CD4-positive, alpha-beta T cell treated with Interleukin-10 for 1 hour (primary cell): ENCODE measurements at places on chromosomes 1 and 21.

GRCh38 chr1:84688463-84689061, 1.7 kb downstream of the SSX2IP start:
- DNase-seq: no peak

- DNase-seq: peak; percentile 10
Measured at GRCh38 chr1:65009724-65010420, 43.5 kb upstream of the JAK1 start.

DNA sequence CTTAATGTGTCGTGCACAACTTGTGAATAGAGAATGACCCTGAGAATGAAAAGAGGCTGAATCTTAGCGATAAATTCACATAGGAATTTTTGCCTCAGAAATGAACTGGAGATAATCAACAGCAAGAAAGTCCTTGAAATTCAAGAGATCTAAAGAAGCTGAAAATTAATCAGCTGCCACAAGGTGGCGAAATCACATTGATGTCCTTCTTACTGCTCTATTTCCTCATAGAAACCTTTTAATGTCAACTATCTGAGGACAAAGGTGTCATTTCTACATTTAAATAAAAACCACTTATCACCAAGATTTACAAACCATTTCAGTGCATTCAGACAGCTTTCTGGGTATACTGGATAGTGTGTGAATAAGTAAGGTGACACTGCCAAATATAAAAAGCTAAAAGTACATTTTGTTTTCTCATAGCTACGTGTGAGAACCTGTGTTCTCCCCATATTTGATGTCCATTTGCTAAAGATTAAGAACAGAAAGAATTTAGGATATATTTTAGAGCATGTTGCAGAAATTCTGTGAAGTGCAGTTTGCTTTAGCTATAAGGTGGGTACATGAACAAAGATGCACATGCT, 485.3 kb upstream of the PTBP2 start:
- no peak for DNase-seq

DNA sequence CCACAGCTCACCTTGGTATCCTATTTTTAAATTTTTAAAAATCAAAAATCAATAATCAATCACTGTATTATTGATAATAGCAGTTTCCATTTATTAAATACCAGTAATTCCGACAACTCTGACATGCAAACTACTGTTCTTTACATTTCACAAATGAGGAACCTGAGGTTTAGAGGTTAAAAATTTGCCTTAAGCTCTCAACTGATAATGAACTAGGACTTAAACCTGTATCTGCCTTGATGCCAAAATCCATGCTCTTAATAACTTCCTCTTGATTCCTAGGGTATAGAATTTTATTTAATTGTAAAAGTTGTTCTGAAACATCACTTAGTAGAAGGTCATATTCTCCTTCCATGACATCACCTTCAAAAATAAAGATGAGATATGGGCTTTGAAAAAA, 5.6 kb downstream of the ARHGAP29 start:
- DNase-seq: no peak

DNA sequence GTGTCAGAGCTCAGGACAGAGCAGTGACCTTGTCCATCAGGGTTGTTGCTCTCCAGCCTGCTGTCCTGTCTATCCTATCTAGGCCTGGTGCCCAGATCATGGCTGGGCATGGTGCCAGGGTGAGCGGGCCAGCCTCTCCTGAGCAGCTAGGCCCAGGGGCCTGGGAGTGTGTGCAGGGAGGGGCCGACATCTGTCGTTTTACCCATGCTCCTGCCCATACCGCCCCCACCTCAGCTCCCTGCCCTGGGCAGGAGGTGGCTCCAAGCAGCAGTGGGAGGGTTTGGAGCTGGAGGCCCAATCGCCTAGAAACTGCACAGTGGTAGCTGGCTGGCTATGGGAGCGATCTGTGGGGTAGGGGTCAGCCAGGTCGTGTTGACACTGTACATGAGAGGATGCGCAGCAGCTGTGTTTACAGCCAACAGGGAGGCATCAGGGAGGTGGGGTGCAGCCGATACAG, 6.5 kb downstream of the INSRR start:
- DNase-seq: no peak

GRCh38 chr1:40625476-40626382, 39.8 kb downstream of the RIMS3 start:
- DNase-seq: no peak

DNA sequence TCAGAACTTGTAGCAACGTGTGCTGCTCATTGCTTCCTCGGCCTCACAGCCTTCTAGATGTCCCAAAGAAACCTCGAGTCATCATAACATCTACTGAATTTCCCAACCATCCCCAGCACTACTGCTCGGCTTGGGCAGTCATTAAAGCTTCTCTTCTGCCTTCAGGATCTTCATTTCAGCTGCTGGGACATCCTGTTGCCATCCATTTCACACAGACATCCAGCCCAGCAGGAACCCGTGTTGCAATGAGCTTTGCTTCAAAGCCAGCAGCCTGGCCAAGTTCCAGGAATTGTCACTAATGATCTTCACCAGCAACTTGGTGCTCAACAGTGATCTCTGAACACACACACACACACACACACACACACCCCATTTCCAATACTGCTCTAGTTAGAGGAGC, 18.5 kb downstream of the WLS start:
- DNase-seq: no peak

- DNase-seq: no peak
Measured at GRCh38 chr1:65992831-65993271, 200.2 kb downstream of the PDE4B start.

DNA sequence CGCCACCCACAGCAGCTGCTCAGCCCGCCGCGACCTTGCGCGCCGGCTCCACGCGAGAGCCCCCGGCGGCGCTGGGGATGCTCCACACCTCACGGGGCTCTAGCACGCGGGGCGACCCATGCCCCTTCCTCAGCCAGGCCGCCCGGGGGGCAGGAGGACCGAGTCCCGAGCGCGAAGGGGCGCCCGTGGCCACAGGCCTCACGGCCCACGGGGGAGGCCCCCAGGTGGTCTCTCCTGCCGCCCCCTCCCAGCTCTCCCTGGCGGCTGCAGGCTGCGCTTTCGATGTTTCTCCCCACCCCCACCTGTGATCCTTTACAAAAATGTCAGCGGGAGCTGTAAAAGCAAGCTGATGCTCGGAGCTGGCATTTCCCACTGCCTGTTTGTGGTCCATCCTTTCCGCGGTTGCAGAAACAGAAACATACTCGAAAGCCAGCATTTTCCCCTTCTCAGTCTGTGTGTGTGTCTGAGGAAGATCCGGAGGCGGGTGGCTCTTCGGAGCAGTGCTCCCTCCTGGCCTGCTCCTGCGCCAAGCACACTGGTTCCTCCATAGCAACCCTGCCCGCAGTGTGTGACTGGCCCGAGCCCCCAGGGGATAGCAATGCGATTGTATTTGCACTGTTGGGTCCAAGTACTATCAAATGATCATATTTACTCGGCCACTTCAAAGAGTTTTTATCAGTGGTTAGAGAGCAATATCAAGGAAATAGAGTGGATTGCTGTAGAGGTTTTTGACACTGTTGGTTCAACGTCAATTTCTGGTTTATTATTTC, 2.1 kb downstream of the KIF26B start:
- no peak for DNase-seq

GRCh38 chr1:66770694-66771093, 18.4 kb downstream of the DYNLT5 start:
- no peak for DNase-seq

DNA sequence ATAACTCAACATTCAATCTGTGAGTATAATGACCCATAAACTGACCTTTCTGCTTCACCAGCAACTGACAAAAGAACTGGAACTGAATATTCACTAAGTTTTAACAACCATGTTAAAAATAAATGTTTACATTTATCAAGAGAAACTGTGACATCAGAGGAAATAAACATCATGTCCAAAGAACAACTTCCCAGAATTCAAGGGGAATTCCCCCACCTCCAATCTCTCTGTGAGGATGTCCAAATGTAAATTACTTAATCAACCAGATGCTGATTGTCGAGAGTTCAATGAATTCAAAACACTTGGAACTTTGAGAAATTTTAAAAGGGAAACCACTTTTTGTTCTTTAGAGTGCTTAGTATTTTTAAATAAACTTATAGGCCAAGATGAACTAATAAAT, 365.6 kb upstream of the ADGRL2 start:
- DNase-seq: no peak

- DNase-seq: no peak
Measured at GRCh38 chr1:240092301-240093119, 827 bp downstream of the FMN2 start.

DNA sequence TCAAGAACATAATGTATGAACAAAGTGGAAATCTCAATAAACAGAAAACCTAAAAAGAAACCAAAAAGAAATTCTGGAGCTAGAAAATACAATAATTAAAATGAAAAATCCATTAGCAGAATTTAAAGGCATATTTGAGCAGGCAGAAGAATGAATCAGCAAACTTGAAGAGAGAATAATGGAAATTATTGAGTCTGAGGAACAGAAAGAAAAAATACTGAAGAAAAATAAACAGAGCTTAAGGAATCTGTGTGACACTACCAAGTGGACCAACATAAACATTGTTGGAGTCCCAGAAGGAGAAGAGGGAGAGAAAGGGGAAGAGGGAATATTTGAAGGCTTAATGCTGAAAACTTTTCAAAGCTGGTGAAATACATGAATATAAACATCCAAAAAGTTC, 54.5 kb downstream of the MAGI3 start:
- no peak for DNase-seq

- no peak for DNase-seq
Measured at GRCh38 chr1:17594026-17594425, 54.5 kb downstream of the ARHGEF10L start.

DNA sequence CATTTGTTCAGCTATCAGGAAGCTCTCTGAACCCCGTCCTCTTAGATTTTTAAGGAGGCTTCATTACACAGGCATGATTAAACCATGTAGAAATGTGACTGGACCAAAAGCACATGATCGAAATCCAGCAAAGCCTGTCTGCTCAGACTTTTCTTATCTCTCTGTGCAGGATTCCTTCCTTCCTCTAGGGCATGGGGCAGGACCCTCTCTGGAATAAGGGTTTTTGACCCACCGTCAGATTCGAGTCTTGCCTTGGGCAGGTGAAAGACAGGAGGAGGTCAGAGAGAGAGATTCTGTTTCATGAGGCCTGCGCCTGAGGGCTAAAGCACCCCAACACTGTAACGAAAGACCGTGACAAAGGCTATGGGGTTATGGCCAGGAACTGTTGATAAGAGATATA, 136.8 kb downstream of the RHOU start:
- no peak for DNase-seq

- peak; percentile 64 for DNase-seq
Measured at GRCh38 chr1:204544321-204544720, 28.1 kb downstream of the MDM4 start.

- DNase-seq: no peak
Measured at GRCh38 chr1:202812176-202813026, 1.6 kb downstream of the PCAT6 start.
